ENCODE measurements at places on chromosomes 6 and 20.

DNA sequence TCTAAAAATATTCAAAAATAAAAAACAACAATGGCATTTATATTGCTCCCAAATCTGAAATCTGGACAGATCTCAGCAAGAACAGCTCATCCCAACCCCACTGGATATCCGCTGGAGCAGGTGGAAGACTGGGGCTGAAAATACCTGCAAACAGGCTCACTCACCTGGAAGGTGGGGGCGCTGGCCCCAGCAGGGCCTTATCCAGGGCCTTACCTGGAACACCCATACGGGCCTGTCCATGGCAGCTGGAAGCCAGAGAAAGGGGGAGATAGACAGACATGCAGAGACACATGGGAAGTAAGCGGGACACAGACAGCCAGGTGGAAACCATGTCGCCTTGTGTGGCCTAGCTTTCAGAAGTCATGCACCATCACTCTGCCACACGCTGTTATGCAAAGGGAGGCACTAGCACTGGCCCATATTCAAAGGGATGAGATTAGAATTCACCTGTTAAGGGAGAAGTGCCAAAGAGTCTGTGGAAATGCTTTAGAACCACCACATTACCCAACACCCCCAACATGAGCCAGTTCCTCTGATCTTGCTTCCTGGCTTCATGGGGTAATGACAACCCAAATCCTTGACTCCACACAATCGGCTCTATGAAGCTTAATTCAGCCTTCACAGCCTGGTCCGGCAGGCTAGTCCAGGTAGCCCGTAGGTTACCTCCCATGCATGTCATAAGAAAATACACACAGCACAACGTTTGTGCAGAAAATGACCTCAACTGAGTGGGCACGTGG lies 99.0 kb upstream of the CDYL start:
- no peak for DNase-seq

- DNase-seq, result no peak
Observed at GRCh38 chr20:25032478-25033264, 25.3 kb downstream of the ACSS1 start.

DNA sequence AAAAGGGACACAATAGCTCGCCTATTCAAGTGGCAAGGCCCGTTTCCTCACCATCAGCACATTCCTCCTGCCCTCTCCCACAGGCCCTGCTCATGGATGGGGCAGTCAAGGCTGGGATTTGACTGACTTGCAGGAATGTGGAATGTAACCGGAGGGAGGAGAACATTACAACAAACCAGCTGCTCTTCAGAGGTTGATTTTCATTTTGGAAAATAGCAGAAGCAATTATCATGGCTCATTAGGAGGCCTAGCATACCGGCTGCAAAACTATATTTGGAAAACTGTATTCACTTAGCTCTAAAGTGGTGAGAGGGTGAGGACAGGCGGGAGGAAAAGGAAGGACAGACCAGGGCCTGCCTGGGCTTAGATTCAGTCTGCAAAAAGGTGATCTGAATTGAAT lies 283.7 kb downstream of the CD83 start:
- no peak for DNase-seq

GRCh38 chr6:118895261-118895560 lies 1.3 kb downstream of the ASF1A start:
- no peak for DNase-seq

GRCh38 chr6:106555767-106556166 lies 73.5 kb downstream of the RTN4IP1 start:
- no peak for DNase-seq

DNA sequence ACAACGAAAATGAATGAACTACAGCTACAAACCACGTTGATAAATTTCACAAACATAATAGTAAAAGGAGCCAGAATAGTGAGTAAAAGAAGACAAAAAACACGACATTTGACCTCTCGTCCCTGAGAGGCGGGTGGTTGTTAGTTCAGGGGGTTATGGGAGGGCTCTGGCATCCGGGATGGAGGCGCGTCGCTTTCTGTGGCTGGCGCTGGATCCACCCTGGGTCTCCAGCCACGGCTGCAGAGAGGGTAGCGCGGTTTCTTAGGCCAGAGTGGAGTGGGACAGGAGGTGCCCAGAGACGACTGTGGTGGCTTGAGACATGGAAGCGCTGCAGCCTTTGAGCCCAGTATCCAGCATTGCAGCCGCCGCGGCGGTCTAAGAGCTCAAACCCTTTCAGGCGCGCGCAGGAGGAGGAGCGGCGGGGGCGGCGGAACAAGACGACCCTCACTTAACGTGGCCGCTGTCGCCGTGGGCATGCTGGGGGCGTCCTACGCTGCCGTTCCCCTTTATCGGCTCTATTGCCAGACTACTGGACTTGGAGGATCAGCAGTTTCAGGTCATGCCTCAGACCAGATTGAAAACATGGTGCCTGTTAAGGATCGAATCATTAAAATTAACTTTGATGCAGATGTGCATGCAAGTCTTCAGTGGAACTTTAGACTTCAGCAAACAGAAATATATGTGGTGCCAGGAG lies 3.7 kb upstream of the ZSCAN23 start:
- no peak for DNase-seq

- DNase-seq, result peak; percentile 82
Observed at GRCh38 chr6:31441365-31442267, 38.2 kb downstream of the MICA start.

DNA sequence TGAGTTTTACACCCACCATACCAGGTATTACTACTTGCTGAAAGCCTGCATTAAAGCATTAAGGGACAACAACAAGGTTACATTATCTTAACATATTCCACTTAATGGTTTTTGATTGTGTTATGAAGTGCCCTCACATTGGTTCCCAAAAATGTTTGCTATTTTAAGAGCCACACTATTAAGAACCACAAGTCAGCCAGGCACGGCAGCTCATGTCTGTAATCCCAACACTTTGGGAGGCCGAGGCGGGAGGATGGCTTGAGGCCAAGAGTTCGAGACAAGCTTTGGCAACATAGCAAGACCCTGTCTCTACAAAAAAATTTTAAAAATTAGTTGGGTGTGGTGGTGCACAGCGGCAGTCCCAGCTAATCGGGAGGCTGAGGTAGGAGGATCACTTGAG lies 28.2 kb downstream of the ATXN1 start:
- DNase-seq, result no peak

GRCh38 chr6:25603251-25603650 lies 48.8 kb upstream of the SCGN start:
- DNase-seq, result no peak

GRCh38 chr20:8255945-8256632 lies 124.0 kb downstream of the PLCB1 start:
- no peak for DNase-seq

- no peak for DNase-seq
Observed at GRCh38 chr6:16953905-16954304, 147.9 kb upstream of the STMND1 start.

- no peak for DNase-seq
Observed at GRCh38 chr6:148493424-148493823, 150.8 kb downstream of the SASH1 start.

GRCh38 chr6:79467716-79468115 lies 69.5 kb downstream of the LCA5 start:
- no peak for DNase-seq

GRCh38 chr6:18412644-18413043 lies 25.5 kb downstream of the RNF144B start:
- no peak for DNase-seq

DNA sequence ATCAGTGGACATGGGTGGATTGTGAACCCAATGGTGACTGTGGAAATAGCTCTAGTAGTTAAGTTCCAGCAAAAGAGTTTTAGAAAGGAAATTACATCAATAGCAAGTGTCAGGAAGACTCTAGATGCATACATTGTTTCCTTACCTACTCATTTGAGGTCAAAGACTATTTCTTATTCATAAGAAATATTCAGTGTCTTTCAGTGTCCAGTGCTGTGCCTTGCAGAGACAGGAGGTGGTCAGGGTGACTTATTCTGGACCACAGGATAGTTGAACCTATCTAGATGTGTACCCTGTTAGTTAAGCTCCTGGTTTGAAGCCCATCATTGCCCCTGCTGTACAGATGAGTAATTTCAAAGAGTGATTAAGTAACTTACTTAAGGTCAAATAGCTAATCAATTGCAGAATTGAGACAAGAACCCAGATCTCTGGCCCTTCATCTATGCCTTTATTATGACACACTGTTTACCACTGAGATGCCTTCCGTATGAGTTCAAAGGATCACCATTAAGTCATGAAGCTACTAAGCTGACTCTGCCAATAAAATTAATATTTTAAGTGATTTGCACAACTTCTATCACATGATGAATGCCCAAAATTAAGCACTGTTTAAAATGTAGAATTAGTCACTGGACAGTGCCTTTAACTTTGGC lies 136.1 kb downstream of the PDSS2 start:
- DNase-seq, result no peak

- DNase-seq, result no peak
Observed at GRCh38 chr6:6891125-6891721, 216.5 kb upstream of the RREB1 start.

DNA sequence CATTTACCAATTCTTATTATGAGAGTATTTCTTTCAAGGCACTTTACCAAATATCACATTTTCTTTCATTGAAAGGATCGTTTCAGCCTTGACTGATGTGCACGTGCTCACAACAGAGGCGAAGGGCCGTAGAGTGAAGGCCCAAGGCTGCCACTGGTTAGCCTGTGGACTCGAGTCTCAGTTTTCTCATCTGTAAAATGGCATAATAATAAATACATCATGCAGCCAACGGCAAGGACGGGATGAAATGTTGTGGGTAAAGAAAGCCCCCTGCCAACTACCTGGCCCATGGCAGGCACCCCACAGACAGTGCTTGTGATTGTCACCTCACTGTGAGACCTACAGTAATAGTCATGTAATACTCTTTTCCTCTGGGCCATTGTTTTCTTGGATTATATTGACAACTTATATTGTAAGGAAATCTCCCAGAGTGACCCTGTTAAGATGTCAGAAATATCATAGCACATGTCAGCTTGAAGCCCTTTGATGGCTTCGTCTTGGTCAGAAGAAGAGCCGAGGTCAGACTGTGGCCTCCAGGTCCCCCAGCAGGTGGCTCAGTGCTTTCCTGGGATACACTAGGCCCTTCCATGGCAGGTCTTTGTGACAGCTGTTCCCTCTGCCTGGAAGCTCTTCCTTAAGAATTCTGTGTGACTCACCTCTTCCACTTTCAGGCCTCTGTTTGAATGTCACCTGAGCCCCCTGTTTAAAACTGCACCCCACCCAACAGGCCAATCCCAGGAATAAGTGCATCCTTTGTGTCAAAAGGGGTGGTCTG lies 36.3 kb downstream of the FAM50B start:
- no peak for DNase-seq

GRCh38 chr20:19974630-19975435 lies 42.3 kb upstream of the NAA20 start:
- DNase-seq, result no peak

- DNase-seq, result no peak
Observed at GRCh38 chr6:116313101-116313776, 33.5 kb upstream of the TSPYL1 start.

GRCh38 chr20:63094767-63095499 lies 88.2 kb upstream of the BHLHE23 start:
- no peak for DNase-seq

- peak; percentile 62 for DNase-seq
Observed at GRCh38 chr20:37384683-37385174, 38.8 kb downstream of the SRC start.

GRCh38 chr6:161417717-161418462 lies 144.0 kb upstream of the AGPAT4 start:
- DNase-seq, result no peak

- DNase-seq, result no peak
Observed at GRCh38 chr6:142702501-142703460, 242.2 kb downstream of the HIVEP2 start.

DNA sequence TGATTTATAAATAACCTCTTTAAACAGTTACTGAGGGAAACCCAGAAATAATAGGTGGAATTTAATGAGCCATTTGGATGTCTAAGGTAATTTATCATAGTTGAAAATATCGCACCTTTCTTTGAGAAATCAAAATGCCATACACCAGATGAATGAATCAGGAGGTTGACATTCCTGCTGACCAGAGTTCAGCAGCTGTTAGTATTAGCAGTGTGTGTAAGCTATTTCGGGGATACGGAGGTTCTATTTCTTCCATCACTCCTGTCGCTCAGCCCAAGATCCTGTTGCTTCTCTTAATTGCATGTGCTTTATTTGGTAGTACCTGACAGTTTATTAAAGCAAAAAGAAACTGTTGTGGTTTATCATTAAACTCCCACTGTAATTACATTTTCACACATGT lies 67.1 kb downstream of the HDGFL1 start:
- no peak for DNase-seq

- DNase-seq, result no peak
Observed at GRCh38 chr6:38100380-38100779, 280.9 kb downstream of the ZFAND3 start.

- no peak for DNase-seq
Observed at GRCh38 chr6:54419885-54420284, 111.6 kb downstream of the TINAG start.

- no peak for DNase-seq
Observed at GRCh38 chr6:147925826-147926225, 416.8 kb upstream of the SASH1 start.

DNA sequence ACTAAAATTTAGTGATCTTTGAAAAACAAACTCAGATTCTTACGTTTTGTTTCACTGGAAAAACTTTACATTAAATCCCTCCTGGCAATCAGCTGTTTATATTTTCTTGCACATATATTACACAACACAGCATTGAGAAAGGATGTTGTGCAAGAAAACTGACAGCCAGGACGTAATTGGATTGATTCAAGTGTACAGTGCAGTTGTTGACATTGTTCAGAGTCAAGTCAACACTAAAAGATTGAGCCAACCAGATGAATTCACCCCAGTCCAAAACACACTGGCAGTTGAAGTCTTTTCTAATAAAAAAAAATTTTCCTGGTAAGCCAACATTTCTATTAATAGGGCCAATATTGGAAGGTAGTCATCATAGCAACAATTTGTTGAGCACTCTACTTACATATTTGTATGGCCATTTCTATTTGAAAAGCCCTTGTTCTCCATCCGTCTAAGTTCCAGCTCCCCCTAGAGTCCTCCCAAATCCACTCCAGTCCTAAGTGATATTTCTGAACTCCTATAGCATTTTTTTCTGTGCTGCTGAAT lies 20.9 kb upstream of the VNN1 start:
- DNase-seq, result no peak

DNA sequence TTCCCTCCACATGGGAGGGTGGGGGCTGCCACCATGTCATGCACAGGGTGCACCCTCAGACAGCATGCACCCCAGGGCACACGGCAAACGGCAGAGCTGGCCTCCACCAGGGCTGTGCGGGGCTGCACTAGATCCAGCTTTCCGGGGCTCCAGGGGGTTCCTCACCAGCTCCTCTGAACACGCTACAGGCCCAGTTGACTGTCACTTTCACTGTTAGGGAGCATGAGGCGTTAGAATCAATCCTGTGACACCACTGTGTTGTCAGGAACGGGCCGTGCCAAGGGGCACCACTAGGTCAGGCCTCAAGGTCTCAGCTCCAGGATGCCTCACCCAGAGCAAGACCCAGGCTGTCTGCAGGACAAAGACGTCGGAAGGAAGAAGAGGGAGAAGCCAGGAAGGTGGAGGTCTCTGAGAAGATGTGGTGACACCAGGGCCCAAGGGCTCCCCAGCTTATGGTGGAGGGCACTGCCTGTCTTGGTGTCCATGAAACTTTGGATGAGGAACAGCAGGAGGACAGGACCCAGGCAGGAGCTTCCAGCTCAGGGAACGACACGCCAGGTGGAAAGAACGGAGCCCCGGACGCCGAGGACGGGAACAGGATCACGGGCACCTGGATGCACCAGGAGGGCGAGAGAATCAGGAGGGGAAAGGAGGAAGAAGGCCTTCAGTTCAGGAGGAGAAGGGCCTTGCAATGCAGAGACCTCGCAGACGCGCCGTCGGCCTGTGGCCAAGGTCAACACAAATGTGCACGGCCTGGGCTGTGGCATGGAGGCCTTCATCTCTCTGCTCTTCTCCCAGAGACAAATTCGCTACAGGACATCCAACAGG lies 49.5 kb downstream of the YTHDF1 start:
- no peak for DNase-seq

Measured in stimulated activated CD8-positive, alpha-beta memory T cell treated with anti-CD3 and anti-CD28 coated beads, Interleukin-12 subunit alpha, Interleukin-12 subunit beta, amount 100 ng/mL, for 1 hour (primary cell).